ENCODE measurements at places on chromosomes 2 and 18. TPM values are rescaled to one million over a fixed set of nuclear protein-coding genes. Genes with fewer than 3 reads are reported as not detected.
A peak's percentile ranks its signal among the peaks of the same experiment; 100 is the strongest.

ANKRD30BL gene
- total RNA-seq = not detected

UGT1A8 gene
- total RNA-seq = not detected

LINC00305 gene
- not detected for total RNA-seq

DNAJC5G gene
- total RNA-seq = 0.77 TPM

KLHL30 gene
- not detected for total RNA-seq

KLHL41 gene
- 0.21 TPM for total RNA-seq

TDRD15 gene
- not detected for total RNA-seq

DNA sequence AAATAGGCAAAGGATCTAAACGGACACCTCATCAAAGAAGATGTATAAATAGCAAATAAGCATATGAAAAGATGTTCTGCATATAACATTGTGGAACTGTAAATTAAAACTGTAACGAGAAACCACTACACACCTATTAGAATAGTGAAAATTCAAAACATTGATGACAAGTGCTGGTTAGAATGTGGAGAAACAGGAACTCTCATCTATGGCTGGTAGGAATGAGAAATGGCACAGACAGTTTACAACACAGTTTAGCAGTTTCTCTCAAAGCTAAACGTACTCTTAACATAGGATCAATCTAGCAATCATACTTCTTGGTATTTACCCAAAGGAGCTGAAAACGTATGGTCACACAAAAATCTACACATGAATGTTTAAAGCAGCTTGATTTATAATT, 126.2 kb downstream of the TRIB2 start:
- DNase-seq = no peak

GRCh38 chr2:63888490-63889402, 47.0 kb downstream of the UGP2 start:
- DNase-seq = peak; percentile 69

DNA sequence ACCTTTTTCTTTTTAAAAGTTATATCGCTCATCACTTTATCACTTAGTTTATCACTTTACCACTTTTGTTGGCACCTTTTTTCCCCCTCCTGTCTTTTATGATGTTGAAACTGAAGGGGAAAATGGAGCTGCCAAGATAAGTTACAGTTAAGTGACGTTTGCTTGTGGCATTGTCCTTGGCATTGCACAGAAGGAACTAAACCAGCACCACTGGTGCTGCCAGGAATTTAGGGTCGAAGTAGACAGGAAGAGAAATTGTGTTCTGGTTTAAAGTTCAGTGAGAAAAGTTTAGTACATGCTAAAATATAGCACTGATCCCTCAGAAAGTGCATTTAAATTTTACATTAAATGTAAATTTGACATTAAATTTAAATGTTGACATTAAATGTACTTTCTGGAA, 49.9 kb downstream of the MYO1B start:
- DNase-seq = no peak

GRCh38 chr2:70753031-70753430, 15.0 kb downstream of the ADD2 start:
- DNase-seq = no peak

DNA sequence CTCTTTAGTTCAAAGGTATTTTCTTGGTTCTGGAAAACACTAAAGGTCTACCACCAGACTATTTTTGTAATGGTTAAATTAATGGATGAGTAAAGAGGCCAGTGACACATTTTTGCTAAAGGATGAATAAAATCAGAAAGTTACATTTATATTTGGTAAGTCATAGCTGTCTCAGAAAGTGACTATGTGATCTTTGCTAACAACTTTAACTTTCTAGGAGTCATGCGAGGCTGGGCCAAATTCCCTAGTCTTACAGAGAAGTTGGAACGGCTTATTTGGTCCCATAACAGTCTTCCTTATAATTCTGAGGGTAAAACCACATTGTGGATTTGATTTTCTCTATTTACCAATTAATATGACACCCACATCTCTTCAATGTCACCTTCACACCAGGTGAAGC, 198.1 kb downstream of the PDE1A start:
- no peak for DNase-seq

DNA sequence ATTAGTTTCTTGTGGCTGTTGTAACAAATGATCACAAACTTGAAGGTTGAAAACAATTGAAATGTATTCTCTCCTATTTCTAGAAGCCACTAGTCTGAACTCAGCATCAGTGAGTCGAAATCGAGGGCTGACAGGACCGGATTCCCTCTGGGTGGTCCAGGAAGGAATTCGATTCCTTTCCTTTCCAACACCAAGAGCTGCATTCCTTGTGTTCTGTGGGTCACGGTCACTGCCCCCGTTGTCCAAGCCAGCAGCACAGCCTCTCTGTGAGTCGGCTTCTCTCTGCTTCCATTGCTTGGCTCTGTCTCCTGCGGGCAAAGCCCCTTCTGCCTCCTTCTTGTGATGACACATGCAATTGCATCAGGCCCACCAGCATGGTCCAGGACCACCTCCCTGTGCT, 67.3 kb downstream of the SMIM21 start:
- DNase-seq = no peak

DNA sequence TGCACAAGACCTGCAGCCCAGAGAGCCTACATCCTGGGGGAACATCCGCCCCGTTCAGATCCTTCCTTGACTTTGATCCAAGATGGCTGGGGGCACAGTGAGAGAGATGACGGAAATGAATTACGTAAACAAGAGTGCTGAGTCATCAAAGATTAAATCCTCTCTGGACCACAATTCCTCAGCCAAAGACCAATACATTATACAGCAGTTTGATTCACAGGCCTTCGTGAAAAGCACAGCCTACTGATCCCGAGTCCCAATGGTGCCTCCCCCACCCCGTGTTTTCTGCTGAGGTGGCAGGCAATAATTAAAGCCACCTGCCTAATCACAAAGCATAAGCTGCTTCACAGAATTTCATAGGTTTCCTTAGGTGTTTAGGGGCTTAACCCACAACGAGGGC, 43.0 kb downstream of the MYO5B start:
- no peak for DNase-seq

- DNase-seq = no peak
Observed at GRCh38 chr2:200056105-200056504, 100.7 kb downstream of the MAIP1 start.

- DNase-seq = peak; percentile 8
Observed at GRCh38 chr2:197215748-197216360, 94.7 kb downstream of the ANKRD44 start.

DNA sequence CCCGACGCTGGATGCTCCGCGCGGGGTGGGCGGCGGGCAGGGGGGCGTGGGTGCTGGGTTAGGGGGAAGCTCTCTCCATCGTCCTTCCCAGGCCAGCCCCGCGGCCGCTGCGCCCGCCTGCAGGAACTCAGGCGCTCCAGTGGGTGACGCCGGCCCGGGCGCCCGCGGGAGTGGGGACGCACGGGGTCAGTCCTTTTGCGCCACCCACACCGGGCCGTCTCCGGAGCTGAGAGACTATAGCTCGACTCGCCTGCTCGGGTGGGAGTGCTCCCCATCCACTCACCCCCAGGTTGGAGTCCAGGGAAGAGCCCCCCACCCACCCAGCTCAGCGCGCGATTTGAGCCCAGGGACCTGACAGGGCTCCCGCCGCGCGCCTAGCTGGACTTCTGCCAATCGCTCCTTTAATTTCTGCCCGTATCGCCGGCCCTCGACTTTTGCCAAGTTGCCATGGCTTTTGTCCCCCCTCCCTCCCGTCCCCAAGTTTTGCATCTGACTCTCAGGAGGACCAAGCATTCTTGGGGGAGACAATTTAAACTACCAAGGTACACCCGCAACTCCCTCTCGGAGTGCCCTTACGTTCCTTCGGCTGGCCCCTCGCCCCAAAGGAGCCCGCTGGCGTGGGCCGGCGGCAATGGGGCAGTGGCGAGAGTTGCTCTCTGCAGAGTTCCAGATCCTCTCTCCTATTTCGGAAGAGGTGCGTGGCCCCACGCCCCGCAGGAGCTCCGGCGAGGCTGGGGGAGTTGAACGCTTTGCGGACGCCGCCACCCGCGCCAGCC, 205.8 kb upstream of the SMAD2 start:
- DNase-seq = no peak

GRCh38 chr18:24346254-24346653, 51.4 kb downstream of the OSBPL1A start:
- DNase-seq = no peak

- DNase-seq = peak; percentile 49
Observed at GRCh38 chr18:27605107-27605834, 420.2 kb upstream of the CHST9 start.

DNA sequence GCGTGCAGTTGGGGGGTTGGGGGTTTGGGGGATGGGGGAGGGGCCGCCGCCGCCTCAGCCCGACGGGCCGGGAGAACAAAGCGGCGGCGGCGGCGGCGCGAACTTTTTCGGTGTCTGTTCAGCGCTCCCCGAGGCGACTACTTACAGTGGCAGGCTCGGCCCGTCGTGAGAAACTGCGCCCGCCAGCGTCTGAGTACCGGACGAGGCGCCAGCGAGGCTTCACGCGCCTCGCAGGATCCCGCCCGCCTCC, 172 bp downstream of the PRKD3 start:
- DNase-seq = no peak

DNA sequence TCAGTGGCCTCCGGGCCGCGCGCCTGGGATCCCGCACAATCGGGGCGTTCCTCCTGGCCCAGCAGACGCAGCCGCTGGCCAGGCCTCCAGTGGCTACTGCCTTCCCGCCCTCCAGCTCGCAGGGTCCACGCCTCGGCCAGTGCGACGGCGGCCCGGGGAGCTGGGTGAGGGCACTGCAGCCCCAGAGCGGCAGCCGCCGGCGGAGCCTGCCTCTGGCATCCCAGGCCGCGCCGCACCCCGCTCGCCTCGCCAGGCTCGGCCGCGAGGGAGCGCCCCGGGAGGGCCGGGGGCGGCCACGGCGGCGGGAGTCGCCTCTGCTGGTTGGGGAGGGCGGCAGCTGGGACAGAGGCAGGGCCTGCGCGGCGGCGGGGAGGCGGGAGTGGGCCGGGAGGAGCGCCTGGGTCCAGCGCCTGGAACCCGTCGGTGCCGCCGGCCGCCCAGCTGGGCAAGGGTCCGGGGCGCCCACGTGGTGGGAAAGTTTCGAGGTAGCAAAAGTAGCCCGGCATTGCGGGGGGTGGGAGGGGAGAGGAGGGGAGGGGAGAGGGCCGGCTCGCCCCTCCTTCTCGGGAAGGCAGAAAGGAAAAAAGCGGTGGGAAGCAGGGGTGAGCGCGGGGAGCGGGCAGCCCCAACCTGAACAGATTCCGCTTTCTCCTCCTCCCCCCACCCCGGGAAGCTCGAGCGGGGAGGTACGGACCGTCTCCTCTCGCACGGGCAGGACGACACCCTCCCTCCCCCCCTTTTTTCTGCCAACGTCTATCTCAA, 1.5 kb upstream of the INHBB start:
- no peak for DNase-seq

- peak; percentile 69 for DNase-seq
Observed at GRCh38 chr2:191155608-191156071, 4.8 kb upstream of the STAT4 start.

DNA sequence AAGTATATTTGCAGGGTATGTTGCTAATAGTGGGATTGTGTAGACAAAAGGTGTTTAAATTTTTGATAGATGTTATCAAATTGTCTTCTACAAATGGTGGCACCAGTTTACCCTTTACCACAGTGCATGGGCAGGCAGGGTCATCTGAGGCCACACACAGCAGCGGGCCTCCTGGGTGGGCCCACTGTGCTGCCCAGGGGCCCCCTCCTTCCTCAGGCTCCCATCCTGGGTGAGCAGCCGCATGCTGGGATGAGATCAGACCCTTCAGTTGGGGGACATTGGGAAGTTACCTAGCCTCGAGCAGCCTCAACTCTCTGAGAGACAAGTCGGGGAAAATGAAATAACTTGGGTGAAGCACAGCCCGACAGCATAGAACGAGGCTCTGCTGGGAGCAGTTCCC, 9.7 kb downstream of the MYO7B start:
- no peak for DNase-seq

DNA sequence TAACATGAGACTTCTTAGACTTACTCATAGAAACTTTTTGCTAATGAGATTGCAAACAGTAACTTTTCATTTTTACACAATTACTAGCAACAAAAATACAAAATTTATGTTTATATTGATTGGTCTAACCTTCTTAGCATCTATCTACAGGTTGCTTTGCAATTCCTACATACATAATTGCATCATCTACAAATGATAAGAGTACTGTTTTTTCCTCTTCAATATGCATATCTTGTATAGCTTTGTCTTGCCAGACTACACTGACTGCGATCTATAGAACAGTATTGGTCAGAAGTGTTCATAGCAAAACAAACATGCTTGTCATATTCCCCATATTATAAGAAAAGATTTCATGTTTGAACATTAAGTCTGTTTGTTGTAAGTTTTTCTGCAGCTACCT, 87.9 kb downstream of the ATAD2B start:
- no peak for DNase-seq

- no peak for DNase-seq
Observed at GRCh38 chr2:126945118-126945517, 46.4 kb downstream of the TEX51 start.

DNA sequence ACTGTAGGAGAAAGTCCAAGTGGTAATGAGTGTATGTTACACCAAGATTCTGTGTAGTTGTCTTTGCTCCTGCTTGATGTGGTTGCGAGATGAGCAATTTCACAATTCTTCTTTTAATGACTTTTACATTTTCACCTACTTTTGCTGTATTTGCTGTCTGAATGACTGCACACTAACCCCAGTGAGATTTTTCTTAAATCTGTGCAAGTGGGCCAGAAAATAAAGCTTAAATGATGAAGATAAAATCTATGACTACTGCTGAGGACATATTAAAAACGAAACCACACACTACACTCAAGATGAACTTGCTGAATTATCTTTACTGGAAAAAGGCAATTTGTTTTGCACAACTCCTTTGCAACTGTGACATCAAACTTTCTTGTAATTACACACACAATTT, 4.1 kb downstream of the LDAH start:
- no peak for DNase-seq

GRCh38 chr2:120878970-120879369, 143.3 kb downstream of the GLI2 start:
- DNase-seq = no peak

DNA sequence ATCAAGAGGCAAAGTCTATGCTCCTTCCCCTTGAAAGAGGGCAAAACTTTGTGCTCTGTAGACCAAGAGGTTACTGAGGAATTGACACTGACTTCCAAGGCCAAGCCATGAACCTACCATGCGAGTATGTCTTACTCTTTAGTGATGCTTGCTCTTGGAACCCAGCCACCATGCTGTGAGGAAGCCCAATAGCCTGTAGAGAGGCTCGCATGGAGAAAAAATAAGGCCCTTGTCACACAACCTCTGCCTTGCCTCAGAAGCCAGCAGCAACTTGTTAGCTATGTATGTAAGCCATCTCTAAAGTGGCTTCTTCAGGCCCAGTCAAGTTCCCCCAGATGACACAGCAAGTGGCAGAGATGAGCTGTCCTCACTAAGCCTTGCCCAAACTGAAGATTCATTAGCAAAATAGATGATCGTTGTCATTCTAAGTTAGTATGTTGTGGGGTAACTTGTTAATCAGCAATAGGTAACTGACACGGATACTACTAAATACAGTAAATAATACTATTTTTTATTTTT, 66.1 kb upstream of the RGPD5 start:
- no peak for DNase-seq

DNA sequence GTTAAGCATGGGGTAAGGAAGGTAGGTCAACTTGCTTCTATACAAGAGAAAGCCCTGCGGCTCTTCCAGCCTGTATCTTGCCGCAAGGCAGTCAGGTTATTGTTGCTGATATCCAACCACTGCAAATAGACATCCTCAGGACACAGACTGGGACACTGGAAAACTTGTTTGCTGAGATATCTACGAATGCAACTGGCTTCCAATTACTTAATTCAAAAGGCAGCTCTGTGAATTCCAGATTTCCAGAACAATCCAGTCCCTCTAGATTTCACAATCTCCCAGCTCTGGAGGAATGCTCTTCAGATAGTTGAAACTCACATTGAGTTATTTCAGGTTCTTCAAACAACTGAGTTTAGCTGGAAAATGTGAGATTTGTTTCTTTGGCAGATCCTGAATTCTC, 34.6 kb upstream of the SP9 start:
- no peak for DNase-seq

- DNase-seq = peak; percentile 39
Observed at GRCh38 chr2:170086751-170087412, 91.1 kb upstream of the MYO3B start.
